ENCODE measurements at places on chromosomes 6 and 20. TPM values are rescaled to one million over a fixed set of nuclear protein-coding genes. Genes with fewer than 3 reads are reported as not detected.

- no peak for DNase-seq
Observed at GRCh38 chr20:15563836-15564235, 1009.4 kb downstream of the KIF16B start.

VNN1 gene
- total RNA-seq: 1.1 TPM

FAM217A gene
- not detected for total RNA-seq

THBS2 gene
- total RNA-seq: not detected

DNA sequence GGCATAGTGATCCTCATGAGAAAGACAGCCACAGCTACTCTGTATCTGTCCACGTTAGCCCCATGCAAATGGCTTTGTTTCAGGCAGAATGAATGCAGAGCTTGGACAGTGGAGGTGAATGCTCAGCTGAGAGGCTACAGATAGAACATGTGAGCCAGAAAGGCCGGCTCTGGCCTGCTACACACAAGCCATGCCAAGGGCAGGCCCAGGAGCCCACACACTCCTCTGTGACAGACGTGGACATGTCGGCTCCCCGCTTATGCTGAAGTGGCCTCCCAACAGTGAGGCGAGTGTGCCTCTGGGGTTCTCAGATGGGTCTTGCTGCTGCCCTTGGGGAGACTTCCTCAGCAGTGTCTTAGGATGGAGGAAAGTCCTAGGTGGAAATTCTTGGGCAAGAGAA lies 159.6 kb downstream of the SYNDIG1 start:
- DNase-seq: no peak

DNA sequence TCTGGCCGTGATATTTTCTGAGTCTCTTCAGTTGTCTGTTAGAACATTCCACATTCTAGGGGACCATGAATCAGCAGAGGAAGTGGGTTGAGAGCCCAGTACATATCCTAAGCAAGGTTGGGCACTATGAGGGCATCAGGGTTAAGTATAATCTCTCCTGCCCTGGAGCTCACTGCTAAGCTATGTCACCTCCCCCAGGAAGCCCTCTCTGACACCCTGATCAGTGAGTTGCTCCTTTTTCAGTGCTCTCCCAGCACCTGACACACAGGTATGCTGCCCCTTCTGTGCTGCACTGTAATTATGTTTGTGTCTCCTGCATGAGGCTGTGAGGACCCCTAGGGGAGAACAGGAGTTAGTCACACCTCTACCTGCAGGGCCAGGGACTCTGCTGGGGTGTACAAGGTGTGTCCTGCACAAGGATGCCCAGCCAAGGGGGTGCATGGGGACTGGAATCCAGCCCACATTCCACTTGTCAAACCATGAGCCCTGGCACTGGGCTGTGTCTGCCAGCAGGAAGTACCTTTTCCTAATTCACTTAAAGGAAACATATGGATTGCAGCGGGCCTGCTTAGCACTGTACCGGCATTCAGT lies 3.9 kb downstream of the RAB44 start:
- DNase-seq: no peak

DNA sequence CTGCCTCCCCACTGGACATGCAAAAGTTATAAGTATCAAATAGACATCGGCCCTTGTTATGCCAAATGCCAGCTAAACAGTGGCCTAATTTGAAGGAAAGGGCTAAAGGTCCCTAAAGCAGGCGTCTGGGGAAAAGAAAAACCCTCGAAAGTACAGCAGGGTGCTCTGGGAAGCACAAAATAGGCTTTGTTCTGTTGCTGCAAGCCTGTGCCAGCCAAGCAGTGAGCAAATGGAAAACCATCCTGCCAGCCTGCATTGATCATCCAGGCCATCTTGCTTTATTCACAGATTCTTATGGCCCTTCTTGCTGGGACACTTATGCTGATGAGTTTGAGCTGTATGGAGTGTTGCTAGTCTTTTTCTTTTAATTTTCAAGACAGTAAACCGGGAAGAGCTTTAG lies 62.2 kb upstream of the PLEKHG1 start:
- no peak for DNase-seq

DNA sequence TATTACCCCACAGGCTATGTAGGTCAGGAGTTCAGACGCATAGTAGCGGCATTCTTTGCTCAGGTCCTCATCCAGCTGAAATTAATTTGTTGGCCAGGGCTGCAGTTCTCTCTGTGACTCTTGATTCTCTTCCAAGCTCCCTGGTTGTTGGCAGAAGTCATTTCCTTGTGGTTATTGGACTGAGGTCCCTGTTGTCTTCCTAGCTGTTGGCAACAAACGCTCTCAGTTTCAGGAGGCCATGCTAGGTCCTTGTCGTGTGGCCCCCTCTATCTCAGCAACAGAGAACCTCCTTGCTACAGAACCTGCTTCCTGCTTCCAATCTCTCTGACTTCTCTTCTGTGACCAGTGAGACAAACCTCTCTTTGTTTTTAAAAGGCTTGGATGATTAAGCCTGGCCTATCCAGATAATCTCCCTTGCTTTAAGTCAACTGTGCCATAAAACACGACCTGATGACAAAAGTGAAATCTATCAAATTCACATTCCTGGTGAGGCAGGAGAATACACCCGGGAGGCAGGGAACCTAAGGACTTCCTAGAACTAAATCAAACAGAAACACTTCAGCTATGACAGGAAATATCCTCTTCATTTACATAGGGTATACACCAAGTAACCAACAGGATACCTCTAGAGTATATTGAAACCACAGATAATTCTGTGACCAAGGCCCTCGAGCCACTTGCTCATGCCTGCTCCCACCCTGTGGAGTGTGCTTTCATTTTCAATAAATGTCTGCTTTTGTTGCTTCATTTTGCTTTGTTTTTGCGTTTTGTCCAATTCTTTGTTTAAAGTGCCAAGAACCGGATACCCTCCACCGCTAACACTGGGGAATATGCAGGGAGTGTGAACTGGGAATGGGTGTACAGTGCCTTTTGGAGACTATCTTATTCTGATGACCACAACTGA lies 196.0 kb downstream of the BTBD3 start:
- DNase-seq: no peak

DNA sequence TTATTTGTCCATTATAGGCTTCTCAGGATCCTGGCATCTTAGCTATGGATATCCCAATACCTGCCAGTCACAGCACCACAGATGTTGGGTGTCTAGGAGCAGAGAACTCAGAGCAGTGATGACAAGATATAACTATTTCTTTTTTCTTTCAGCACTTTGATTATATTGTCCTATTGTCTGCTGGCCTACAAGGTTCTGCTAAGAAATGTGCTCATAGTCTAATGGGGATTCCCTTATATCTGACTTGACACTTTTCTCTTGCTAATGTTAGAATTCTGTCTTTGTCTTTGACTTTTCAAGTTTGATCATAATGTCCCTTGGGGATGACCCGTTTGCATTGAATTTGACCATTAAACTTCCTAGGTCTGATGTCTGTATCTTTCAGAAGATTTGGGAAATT lies 270.4 kb downstream of the OGFRL1 start:
- DNase-seq: no peak
